ENCODE measurements at places on chromosomes 6 and 20.

DNA sequence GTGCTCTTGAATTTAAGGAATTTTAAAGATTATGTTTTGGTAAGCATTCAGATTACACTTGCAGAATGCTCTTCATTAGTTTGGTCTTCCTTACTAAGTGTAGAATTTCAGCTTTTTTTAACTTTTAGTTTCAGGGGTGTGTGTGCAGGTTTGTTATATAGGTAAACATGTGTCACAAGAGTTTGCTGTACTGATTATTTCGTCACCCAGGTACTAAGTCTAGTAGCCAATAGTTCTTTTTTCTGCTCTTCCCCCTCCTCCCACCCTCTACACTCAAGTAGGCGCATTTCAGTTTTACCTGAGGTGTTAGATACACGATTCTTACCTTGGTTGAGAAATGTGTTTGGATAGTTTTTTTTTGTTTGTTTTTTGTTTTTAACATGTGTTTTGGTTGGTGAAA is 68.3 kb downstream of the AFG1L start:
- DNase-seq = no peak

DNA sequence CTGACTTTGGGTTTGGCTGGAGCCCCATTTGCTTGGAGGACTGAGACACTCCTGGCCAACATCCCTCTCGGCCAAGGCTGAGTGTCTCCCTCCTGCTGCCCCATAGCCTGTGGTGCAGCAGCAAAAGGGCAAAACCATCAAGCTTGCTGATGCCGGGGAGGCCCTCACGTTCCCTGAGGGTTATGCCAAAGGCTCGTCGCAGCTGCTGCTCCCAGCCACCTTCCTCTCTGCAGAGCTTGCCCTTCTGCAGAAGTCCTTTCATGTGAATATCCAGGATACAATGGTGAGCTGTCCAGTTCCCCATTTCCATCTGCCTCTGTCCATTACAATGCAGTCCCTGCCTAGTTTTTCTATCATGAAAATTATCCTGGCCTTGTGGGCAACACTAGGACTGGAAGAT is 6.0 kb downstream of the BPIFB6 start:
- DNase-seq = no peak

DNA sequence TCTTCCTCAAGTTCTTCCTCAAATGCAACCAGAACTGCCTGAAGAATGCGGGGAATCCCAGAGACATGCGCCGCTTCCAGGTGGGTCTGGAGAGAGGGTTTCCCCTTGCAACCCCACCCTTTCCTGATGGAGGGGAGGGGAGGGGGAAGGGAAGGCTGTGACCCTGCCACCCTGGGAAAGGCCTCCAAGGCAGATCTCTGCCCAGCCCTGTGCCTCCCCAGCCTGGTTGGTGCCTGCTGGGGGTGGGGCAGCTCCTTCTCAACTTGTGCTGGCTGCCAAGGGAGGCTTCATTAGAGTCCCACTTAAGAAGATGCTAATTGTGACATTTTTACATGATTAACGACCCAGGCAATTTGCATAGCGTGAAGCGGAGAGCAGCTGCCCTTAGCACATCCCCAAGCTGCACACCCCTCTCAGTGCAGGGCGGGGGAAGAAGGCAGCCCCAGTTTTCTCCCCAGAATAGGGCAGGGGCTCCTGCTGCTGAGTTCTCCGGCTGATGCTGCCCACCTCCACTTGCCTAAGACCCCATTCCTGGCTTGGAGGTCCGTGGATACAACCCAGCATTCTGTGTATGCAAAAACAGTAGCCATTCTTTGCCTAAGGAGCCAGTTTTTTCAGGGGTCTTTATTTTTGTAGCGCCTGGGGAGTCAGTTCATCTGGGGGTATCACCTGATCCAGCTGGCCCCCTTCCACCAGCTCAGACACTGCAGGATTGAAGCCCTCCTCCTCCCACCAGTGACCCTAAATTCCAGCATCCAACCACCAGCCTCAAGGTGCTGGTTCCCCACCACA is 51.7 kb downstream of the CPXM1 start:
- DNase-seq = no peak

GRCh38 chr6:111979633-111980032 is 74.3 kb upstream of the CCN6 start:
- DNase-seq = no peak

DNA sequence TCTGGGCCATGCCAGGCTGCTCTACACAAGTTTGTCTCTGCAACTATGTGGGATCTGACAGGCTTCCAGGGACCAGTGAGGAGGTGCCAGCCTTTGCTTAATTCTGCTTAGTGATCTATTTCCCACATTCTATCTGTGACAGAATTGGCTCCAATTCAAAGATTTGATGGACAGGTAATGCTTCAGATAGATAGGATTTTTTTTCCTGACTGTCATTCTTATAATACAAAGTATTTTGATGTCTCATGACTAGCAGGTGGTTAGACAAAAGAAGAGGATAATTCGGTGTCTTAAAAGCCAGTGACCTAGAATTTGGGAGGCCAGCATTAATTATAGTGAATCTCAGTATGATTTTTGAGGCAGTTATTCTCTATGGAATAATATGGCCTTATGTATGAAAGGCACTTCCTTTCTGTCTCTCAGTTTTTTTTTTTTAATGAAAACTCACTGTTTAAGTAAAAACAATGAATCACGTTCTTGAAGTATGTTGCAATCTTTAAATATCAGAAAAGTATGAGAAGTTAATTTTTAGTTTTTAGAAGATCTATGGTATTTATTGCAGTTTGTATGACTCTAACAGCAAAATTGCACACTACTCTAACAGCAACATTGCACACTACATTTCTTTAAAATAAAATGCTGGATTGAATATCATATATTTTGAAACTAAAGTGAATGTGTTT is 43.7 kb downstream of the TMEM200A start:
- DNase-seq = no peak

GRCh38 chr6:692858-693722 is at the start of gene EXOC2:
TSS of gene EXOC2 (minus strand) at chr6:693139. CDS start at chr6:637818, 55,321 bp downstream.
- DNase-seq = peak; percentile 18

- no peak for DNase-seq
Measured at GRCh38 chr6:14616656-14617055, 499.1 kb downstream of the CD83 start.

GRCh38 chr6:101401792-101402621 is 8.5 kb downstream of the GRIK2 start:
- no peak for DNase-seq

- no peak for DNase-seq
Measured at GRCh38 chr20:63541371-63541770, 4.2 kb upstream of the PTK6 start.

- DNase-seq = no peak
Measured at GRCh38 chr6:84167457-84167856, 60.0 kb downstream of the CEP162 start.

GRCh38 chr6:64713175-64713574 is 993.9 kb downstream of the EYS start:
- no peak for DNase-seq

GRCh38 chr20:50286609-50287008 is 96.0 kb downstream of the CEBPB start:
- DNase-seq = no peak

DNA sequence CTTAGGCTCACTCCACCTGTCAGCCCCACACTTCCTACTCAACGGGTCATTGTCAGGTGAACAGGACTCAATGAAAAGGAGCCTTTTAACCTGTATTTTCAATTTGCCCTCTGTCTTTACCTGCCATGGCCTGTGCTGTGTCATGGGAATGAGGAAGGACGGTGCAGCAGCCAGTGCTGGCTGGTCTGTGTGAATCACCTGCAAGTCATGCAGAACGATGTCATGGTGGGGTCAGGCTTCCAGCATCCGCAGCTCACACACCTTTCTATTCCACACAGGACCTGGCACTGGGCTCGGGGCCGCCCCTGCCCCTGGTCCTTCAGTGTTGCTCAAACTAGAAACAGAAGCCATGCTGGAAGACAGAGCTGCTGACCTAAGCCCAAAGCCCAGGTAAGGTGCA is 188.7 kb upstream of the GMDS start:
- no peak for DNase-seq

DNA sequence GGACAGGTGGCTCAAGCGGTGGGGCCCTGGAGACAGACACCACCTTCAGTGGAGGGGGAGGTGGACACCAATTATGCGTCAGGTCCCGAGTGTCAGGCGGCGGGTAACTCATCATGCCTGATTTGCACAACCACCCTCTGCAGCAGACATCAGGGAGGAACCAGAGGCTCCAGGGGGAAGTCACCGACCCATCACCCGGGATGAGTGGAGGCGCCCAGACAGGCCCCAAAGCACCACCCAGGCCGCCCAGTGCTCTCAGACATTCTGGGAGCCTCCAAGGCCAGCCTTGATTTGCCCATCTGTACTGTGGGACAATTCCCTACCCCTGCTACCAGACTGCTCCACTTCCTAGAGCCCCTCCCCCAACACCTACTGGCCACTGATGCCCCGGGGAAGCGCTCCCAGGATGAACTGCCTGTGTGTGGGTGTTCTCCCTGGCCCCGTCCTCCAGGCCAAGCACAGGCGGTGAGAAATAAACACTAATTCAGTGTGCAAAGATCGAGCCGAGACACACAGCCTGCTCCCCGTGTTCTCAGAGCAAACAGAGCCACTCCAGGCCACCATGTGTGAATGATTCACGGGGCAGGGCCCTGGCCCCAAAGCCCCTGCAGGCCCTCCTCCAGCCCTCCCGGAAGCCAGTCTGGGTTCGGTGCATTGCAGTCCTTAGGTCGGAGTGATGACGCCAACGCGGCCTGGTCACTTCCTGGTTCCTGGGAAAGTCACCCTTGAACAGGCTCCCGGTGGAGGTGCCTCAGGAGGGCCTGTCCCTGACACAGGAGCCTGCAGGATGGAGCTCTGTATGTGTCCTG is 107.2 kb downstream of the ASXL1 start:
- DNase-seq = no peak

- DNase-seq = no peak
Measured at GRCh38 chr6:13409991-13410390, 77.4 kb downstream of the GFOD1 start.

DNA sequence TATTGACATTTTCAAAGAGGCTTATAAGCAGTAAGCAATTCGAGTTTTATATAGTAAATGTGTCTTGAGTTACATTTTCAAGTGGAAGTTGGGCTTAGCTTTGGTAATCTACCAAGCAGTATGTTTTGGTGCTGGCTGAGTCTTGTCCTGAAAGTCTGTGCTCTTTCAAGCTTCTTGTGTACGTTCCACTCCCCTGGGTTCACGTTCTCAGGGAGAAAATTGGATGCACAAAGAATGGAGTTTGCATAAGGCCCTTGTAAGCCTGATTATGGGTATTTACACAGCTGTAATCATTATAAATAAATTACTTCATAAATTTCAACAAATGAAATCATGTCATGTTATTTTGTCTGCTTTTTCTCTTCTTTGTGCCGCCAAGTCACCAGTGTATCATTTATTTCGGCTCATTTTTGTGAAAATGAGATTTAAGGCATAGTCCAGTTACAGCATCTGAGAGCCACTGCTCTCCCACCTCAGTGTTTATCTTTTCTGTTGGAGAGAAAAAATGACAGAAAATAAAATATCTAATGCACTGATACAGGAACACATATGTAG is 262.5 kb downstream of the BTBD3 start:
- no peak for DNase-seq

DNA sequence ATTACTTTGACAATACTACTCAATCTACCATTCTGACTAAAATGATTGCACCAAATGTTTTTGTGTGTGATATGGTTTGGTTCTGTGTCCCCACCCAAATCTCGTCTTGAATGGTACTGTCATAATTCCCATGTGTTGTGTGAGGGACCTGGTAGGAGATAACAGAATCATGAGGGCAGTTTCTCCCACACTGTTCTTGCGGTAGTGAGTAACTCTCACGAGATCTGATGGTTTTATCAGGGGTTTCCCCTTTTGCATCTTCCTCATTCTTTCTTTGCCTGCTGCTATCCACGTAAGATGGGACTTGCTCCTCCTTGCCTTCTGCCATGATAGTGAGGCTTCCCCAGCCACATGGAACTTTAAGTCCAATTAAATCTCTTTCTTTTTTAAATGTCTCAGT is 20.8 kb downstream of the SYCP2 start:
- DNase-seq = no peak

Data from esophagus squamous epithelium (tissue), 5 donors.